Bronchial epithelial cell (primary cell): ENCODE measurements at places on chromosomes 7 and 10. TPM values are rescaled to one million over a fixed set of nuclear protein-coding genes. Genes with fewer than 3 reads are reported as not detected.

DNA sequence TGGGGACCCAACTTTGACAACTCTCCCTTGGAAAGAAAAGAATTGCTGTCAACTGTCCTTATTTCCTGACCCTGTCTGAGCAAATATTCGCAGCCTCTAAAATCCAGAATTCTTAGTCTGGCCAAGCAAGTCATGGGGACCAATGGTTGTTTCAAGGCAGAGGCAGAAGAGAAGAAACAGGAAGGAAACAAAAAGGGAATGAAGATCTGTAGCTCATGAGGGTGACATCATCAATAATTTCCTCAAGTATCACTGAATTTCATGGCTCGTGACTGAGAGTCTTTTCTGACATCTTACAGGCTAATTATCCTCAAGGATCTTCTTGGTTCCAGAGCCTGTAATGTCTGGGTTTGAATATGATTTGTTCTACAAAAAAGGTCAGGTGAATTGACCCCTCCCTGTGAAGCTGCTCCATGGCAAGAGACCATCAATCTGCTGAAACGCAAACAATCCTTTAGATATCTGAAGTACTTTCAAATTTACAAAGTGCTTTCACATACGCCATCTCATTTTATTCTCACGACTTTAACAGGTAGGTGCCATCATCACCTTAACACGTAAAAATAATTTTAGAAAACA is 5.8 kb downstream of the CDK6 start:
- no peak for DNase-seq

LRRC4 gene
- under 0.01 and 0.64 TPM in 2 replicates for total RNA-seq

GRCh38 chr10:109940553-109940952 is 17.2 kb upstream of the XPNPEP1 start:
- no peak for DNase-seq

GRCh38 chr10:121112579-121113384 is 261.6 kb downstream of the WDR11 start:
- no peak for DNase-seq

CALML3 gene
- total RNA-seq: 0.53 and 1.0 TPM in 2 replicates

DNA sequence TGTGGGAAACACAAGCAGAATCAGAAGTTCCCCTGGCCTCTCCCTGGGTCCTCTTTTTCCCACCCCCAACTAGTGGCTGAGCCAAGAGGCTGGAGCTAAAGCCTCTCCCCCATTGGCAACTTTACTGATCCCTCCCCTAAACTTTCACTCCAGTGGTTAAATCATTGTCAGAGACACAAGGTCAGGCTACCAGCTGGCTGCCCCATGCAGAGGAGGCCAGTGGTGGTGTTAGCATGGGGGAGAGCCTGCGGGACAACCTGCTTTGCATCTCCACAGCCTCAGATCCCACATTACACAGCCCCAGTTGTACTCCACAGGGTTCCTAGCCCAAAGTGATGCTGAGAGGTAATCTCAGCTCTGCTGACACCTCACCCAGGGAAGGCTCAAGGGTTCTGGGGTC is 21.0 kb downstream of the NEUROG3 start:
- DNase-seq: no peak

- DNase-seq: peak; percentile 88
Observed at GRCh38 chr7:80415522-80415921, 96.3 kb downstream of the GNAT3 start.

ACBD7 gene
- total RNA-seq: 0.13 and 0.26 TPM in 2 replicates

- no peak for DNase-seq
Observed at GRCh38 chr7:4030346-4030950, 651.6 kb upstream of the FOXK1 start.

BUB3 gene
- 143 and 179 TPM in 2 replicates for total RNA-seq

NEURL1 gene
- total RNA-seq: 1.1 and 5.1 TPM in 2 replicates

PAX4 gene
- not detected in 2 replicates for total RNA-seq

HTR7 gene
- 15.5 and 16.3 TPM in 2 replicates for total RNA-seq

DNA sequence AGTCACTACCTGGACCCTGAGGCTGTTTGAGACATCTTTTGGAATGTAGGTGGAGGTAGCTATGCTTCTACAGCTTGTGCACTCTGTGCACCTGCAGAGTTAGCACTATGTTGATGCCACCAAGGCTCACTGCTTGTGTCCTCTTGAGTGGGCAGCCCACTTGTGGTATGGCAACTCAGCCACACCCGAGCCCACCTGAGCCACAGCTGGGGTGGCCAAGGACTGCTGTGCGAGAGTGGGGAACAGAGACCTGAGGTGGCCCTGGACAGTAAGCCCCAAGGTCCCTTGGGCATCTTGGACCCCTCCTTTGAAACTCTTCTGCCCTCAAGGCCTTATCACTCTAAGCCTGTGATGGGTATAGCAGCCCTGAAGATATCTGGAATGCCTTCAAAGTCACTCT is 25.7 kb downstream of the MYO1G start:
- DNase-seq: no peak

RGR gene
- not detected in 2 replicates for total RNA-seq

DNA sequence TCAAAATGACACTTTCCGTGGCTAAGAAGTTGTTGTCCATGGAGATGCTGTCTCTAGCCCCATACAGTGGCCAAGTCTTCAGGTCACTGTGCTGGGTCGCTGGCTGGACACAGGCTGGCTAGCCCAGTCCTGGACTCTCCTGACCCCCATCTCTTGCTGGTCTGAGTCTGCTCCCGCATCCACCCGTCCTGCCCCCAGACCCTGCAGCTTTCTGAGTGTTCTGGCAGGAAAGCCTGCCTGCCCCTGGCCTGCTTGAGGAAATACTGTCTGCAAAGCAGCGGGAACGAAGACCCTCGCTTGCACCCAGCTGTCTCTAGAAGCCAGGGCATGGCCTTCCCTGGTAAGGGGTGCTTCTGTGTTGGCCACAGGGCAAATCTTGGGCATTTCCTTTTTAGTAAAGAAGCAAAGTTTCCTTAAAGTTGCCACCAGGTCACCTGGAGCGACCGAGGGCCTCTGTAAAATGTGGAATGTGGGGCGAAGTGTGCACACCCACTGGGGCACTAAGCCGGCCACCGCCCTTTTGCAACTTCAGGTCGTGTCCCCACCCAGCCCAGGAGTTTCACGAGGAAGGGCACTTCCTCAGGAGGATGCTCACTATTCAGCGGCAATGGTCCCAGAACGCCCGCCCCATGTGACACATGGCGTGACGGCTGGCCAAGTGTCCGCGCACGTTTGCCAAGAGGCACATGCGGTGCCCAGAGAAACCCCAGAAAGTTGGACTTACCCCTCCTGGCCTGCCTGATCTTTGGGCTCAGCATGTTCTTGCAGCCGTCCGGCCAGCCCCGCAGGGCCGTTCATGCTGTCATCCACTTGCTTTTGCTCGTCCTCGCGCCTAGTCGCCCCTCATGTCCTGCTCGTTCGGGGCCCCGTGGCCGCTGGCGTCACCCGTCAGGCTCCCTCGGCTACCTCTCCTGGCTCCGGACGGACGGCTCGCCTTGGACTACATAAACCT is 558 bp downstream of the ARHGAP22 start:
- no peak for DNase-seq

ZNF92 gene
- 4.0 and 4.5 TPM in 2 replicates for total RNA-seq

PNLIPRP2 gene
- total RNA-seq: not detected in 2 replicates

- DNase-seq: no peak
Observed at GRCh38 chr7:139494835-139495579, 11.5 kb upstream of the KLRG2 start.

SSMEM1 gene
- not detected in 2 replicates for total RNA-seq

DNA sequence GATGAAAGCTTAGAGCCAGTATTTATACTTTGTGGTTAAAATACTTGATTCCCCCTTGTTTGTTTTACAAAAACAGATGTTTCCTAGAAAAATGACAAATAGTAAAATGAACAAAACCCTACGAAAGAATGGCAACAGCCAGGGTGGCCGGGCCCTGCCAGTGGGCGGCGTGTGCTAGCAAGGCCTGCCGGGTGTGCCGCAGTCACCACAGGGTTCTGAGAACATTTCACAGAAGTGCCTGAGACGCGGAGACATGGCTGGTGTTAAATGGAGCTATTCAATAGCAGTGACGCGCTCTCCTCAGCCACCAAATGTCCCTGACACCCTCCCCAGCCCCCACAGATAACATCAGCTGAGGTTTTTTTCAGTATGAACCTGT is 14.5 kb downstream of the GPR146 start:
- no peak for DNase-seq

- peak; percentile 92 for DNase-seq
Observed at GRCh38 chr10:30986053-30986555, 45.6 kb downstream of the ZNF438 start.

CYP2C8 gene
- total RNA-seq: 0.13 TPM in 1 of 2 replicates, not detected in the other
